ENCODE measurements at places on chromosomes 5 and 9. TPM values are rescaled to one million over a fixed set of nuclear protein-coding genes. Genes with fewer than 3 reads are reported as not detected.

DNA sequence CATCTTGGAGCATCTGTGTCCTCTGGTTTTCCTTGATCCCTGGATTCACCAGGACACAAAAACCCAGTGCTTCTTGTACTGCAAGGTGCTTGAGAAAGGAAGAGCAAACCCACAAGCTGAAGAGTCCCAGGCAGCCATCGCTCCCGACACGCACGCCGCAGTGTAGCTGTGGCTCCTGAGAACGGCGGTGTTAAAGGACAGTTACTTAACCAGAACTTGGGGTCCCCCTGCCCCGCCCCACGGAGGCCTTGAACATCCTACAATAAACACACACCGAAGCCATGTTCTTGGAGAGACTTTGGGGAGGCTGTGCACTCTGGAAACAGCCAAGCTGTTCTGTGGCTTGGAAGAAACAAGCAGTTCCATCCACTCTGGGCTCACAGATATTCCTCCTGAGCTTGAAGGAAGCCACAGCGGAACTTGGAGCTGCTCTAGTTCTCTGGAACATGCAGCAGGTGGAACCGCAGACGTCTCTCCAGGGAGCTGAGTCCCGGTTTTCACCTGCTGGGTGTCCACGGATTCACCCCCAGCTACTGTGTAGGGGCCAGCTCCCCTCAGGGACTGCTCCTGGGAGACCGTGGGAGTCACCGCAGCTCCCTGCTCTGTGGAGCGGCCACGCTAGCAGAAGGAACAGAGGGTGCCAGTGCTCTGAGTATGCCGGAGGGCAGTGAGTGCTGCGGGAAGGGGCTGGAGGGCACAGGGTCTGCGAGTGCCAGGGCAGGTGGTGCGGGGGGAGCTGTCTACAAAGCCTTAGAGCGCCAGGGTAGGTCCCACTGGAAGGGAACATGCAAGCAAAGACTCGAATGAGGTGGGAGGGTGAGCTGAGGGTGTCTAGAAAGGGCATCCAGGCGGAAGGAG lies 107.3 kb downstream of the ADAMTS2 start:
- DNase-seq, result no peak

Gene SUSD3
- 4.6 TPM for total RNA-seq

DNA sequence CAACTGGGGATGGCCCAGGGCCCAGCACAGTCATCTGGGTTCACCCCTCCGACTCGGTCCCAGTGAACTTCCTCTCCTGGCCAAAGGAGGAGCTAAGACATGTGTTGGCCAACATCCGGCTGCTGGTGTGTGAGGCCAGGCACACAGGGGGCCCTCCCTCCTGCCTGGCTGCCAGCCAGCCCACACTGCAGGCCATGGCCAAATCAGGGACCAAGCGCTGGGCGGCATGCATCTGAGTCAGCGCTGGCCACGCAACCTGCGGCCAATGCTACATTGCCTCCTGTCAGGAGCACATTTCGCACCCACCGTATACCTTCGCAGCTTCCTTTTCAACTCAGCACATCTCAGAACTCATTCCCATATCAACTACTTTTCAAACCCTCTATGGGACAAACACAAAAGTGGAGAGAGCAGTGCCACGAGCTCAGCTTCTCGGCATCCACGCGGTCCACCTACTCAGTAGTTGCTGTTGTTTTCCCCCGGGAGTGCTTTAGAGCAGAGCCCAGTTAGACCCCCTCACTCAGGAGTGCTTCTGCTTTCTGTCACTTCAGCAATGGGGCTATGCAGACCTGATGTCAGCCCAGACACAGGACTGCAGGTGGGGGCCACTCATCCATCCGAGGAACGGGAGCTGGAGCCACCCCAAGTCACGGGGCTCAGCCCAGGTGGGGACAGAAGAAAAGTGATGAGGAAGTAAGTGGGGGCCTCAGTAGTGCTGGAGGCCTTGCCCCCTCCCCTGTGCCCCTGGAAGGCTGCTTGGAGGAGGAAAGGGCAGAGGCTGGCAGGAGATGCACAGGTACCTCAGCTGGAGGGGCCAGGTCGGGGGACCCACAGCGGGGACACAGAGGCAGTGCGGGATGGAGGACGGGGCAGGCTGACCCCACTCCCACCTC lies 13.9 kb downstream of the NINJ1 start:
- peak; percentile 96 for DNase-seq

DNA sequence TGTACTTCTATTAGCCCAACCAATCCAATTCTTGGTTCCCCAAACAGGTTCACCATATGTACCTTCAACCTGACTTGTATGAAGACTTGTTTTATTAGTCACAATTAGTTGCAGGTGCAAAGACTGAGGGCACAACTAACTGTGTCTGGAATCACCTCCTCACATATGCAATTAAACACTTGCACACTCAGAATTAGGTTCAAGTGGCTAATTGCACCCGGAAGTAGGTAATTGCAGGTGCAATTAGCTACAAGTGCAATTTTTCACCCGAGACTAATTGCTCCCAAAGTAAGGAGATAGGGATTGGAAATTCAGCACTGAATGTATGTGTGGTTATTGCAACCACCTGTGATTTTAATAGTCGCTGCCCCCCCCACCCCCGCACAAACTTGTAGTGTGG lies 338.9 kb downstream of the ZSWIM6 start:
- DNase-seq, result no peak

Gene TLX3
- not detected for total RNA-seq

GRCh38 chr9:121608168-121608853 lies 43.1 kb upstream of the DAB2IP start:
- DNase-seq, result no peak

Gene GARIN3
- not detected for total RNA-seq

- DNase-seq, result no peak
Measured at GRCh38 chr5:103539376-103540330, 22.9 kb downstream of the NUDT12 start.

DNA sequence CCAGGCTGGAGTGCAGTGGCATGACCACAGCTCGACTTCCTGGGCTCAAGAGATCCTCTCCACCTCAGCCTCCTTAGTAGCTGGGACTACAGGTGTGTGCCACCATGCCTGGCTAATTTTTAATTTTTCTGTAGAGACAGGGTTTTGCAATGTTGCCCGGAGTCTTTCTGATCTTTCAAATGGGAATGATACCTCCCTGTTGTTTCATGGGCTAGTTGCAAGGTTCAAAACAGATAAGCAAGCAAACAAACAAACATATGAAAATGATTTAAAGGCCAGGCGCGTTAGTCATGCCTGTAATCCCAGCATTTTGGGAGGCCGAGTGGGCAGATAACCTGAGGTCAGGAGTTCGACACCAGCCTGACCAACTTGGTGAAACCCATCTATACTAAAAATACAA lies 45.3 kb upstream of the PLPP1 start:
- DNase-seq, result no peak

DNA sequence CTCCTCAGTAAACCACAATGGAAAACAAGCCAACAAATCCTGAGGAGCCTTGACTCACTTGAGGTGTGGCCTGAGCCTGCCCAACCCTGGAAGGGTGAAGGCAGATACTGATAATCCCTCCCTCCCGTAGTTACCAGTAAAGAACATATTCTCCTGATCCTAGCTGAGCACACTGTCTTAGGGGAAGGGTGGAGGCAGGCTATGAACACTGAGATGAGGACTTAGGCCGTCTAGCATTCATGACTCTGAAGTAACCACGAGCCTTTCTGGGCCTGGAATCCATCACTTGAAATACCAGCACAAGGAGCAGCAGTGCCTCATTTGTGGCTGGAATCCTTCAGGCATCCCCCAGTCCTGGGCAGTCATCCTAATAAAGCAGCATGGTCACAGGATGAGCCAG lies 124.5 kb upstream of the PRLR start:
- DNase-seq, result no peak

Gene ZNF618
- total RNA-seq, result 5.4 TPM

DNA sequence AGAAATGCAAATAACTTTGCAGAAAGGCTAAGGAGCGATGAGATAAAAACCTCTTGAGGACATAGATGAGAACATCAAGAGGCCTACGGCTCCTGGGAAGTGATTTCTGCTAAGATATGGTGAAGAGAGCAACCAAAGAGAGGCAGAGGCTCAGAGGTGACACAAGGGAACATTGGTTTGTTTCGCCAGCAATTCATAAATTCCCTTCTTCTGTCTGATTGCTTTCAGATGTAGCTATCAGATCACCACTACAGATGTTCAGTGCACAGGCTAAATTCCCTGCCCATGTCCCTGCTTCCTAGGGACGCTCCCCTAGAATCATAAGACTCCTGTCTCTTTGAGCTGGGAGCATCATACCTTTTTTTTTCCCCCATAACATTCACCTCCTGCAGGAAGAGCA lies 11.2 kb downstream of the AGXT2 start:
- no peak for DNase-seq

Gene OSMR
- total RNA-seq, result 102 TPM

DNA sequence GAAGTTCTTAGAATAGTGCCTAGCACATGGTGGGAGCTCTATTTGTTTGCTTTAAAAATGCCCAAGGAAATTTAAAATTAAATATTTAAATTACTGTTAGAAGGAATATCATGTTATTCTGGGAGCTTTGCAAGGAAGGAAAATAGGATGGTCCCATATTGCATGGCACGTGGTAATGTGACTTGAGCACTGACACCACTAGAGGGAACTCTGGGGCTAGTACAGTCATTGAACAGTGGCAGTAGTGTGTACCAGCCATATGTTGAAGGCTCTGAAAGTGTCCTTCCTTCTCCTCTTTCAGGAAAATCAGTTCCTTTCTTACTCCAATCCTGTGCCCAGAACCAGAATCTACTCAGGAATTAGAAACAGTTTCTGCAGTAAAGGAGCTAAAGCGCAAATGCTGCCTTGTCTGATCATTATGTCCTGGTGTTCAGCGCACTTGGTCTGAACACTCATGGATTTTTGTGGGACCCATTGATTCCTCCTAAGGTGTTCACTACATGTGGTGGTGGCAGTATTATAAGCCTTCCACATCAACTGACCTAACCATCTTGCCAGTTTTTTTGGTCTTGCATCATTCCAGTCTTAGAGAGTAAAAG lies 54.1 kb downstream of the GDA start:
- peak; percentile 7 for DNase-seq

Gene PTGES
- 16.7 TPM for total RNA-seq

DNA sequence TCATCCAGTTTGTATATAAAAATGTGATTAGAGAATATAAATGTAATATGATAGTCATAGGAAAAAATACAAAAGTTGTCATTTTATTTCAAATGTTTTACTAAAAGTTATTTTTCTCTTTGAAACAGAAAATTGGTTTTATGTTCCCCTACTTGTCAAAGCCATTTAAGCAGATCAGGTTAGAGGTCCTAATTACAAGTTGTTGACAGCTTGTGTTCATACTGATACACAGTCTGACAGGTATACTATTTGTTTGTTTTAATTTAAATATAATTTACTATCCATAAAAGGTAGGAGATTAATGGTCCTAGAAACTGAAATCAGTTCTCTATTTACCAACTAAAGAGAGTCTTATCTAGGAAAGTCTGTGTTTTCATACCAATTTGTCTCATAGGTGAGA lies 250.4 kb upstream of the TMEM161B start:
- DNase-seq, result no peak

DNA sequence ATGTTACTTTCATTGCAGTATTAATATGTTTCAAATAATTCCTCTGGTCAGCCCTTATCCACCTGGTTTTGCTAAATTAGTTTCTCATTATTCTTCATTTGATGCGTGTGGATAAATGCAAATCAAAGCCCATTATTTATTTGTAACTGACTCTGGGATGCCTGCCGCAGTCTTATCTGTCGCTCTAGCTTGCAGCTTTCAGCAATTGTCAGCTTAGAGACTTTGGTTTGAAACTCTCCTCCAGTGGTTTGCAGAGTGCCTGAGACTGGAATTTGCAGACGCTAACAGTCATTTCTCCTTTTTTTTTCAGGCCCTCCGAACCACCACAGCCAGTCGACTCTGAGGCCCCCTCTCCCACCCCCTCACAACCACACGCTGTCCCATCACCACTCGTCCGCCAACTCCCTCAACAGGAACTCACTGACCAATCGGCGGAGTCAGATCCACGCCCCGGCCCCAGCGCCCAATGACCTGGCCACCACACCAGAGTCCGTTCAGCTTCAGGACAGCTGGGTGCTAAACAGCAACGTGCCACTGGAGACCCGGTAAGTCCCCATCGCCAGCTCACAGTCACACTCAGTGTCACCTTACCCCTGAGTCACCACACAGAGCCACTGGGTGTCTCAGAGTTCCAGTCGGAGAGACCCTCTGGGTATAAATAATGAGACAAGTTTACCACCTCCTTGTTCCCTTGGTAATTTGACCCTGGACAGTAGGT lies 339.0 kb upstream of the WWC1 start:
- no peak for DNase-seq

DNA sequence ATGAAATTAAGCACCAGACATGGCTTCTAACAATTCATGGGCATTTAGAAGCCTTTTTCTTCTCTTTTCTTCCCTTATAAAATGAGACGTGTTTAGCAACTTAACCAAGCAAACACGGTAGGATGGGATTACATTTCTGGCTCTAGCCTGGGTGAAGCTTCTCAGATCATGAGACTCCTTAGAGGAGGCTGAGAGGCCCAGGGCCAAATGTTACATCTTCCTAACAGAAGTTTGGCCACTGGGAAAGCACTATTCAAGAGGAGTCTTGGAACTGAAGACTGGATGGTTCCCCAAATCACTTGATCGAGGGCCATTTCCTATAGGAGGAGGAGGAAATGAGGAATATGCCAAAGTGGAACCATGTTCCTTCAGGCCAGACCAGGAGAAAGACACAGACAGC lies 1.9 kb downstream of the GABRP start:
- DNase-seq, result no peak

Gene SHLD3
- total RNA-seq, result 4.4 TPM

DNA sequence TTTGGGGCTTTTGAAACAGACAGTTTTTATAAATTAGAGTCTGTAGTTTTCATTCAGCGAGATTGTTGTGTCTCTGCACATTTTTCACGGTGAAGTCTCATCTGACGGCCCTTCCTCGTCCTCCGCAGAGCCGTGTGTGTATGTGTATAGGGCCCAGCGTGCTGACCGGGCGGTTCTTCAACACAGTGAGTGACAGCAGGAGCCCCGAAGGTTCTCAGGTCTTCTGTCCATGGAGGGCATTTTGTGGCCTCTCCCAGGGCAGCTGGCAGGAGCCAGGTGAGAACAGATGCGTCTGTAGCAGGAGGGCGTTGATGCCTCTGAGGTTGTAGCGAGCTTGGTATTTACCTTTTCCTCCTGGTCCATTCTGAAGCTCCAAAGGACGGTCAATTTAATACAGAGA lies 116.0 kb upstream of the LPCAT1 start:
- no peak for DNase-seq

GRCh38 chr9:29798599-29798998 lies 2225.3 kb upstream of the C9orf72 start:
- DNase-seq, result no peak

Gene MCC
- 41.3 TPM for total RNA-seq

GRCh38 chr5:135578685-135579341 lies at the start of gene CXCL14:
Gene CXCL14, minus strand, starts transcription at chr5:135578991. Its CDS starts 213 bp downstream, at chr5:135578778.
- peak; percentile 61 for DNase-seq

GRCh38 chr5:160188141-160189015 lies 40.9 kb upstream of the FABP6 start:
- DNase-seq, result peak; percentile 88
